ENCODE measurements at places on chromosomes 7 and 10.

DNA sequence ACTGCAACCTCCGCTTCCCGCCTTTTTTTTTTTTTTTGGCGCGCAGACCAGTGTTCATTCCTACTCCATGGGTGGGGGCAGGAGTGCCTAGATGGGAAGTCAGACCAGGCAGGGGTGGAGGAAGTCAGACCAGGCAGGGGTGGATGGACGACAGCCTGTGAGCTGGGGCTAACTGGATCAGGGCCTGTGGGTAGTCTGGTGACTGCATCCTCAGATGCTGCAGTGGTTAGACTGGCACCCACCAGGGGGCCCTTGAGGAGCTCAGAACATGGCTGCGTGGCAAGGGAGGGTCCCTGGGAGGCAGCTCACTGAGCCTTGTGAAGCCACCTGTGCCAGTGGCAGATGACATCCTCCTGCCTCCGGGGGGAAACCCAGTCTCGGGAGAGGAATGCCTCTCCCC lies 35.1 kb downstream of the RCC1L start:
- no peak for DNase-seq

DNA sequence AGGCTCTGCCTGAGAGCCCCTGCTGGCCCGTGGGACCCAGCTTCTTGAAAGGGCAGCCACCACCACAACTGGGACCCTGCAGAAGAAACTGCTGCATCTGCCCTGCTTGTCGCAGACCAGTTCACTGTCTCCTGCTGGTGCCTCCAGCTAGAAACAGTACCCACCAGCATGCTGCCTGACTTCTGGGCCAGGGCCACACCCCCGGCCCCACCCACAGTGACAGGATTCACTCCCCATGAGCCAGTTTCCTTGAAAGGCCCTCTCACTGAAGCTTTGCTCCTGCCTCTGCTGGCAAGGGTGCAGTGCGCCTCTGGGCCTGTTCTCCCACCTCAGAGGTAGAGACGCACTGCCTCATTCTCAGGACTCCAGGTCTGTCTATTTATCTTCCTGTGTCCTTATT lies 32.4 kb downstream of the ANXA11 start:
- DNase-seq = no peak

GRCh38 chr7:107430057-107430456 lies 39.8 kb upstream of the GPR22 start:
- DNase-seq = no peak

DNA sequence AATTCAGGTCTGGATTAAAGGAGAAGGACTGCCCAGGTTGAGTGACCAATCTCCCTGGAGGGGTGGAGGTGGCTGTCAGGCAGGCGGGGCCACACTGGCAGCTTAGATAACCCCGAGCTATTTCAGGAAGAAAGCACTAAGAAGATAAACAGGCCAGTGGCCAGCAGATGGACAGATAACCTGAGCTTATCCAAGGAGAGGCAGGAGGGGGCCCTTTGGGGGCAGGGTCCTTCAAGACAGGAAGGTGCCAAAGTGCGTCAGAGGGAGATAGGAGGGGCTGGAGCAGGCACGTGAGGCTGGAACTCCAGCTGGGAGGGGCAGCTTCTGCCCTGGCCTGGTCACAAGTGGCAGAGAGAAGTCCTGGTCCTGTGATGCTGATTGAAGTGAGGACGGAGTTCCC lies 29.8 kb upstream of the PODXL start:
- DNase-seq = no peak
